ENCODE measurements at places on chromosomes 5 and 9.
A peak's percentile ranks its signal among the peaks of the same experiment; 100 is the strongest.

GRCh38 chr9:19481121-19481870 lies 72.5 kb downstream of the ACER2 start:
- no peak for DNase-seq

DNA sequence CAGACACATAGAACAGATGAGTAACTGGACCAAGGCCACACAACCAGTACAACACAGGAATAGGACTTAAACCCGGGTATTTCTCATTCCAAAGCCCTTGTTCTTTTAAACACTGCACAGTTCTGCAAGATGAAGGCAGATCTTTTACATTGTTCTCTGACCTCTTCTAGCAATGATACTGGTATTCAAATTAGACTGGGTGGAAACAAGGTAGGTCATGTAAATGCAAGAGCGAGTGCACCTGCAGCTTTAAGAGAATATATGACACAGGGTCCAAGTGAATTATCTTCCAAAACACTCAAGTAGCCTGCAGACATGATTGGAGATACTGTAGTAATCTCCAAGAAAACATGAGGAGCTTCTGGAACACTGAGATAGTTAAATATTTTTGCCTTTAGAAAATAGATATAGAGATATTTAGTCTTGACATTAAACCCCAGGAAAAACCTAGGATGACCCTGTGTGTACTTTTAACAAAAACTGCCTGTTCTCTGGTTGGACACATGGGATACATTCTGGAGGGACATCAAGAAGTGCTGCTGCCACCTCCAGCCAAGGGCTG lies 130.6 kb upstream of the EPB41L4A start:
- DNase-seq = no peak

DNA sequence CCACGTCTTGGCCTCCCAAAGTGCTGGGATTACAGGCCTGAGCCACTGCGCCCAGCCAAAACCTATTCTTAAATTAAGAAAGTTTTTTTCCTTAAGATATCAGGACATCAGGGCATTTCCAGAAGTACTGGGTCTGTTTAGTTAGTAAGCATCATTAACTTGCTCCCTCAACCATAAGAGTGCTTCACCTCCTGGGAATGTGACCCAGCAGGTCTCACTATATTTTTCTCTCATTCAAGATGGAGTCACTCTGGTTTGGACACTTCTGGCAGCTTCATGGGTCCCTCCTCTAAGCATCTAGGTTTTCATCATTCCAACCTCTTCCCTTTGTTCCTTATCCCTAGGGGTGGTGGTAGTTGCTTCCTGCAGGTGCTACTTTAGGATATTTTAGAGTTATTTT lies 10.3 kb upstream of the BRD3OS start:
- no peak for DNase-seq

GRCh38 chr5:56494300-56494731 lies 261.2 kb upstream of the ANKRD55 start:
- DNase-seq = no peak

- DNase-seq = no peak
Observed at GRCh38 chr9:92608909-92609445, 61.0 kb downstream of the IPPK start.

DNA sequence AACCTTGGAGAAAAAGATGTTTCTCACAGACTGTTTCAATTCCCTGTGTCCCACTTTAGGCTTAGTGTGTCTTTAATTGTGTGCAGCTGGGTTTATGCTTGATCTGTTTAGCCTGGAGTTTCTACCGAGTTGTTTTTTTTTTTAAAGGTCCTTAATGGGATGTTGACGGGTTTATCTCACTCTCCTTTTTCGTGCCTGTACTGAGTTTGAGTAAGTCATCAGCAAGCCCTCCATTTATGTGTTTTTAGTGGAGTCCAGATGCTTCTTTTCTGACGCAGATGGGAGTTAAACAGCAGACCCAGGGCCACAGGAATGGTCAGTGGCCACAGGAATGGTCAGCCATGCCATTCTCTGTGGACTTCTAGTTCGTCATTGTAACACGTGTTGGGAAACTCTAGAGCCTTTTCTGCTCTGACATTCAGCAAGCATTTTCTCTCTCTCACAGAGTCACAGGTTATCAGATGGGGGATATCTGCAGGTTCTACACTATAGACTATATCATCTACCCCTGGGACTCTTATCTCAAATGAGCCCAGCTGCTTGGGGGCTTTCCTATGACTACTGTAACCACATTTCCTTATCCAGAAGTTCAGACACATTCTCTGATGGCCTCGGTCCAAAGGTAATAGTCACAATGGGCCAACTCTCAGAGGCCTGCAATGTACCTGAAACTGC lies 190.5 kb downstream of the TTLL11 start:
- peak; percentile 78 for DNase-seq
